Effector memory CD4-positive, alpha-beta T cell (primary cell): ENCODE measurements at places on chromosomes 1 and 21.

- DNase-seq = no peak
These were observed 58.5 kb upstream of the LRRC53 start for GRCh38 chr1:74570797-74571492.

GRCh38 chr1:213247038-213247437 is 196.0 kb downstream of the RPS6KC1 start:
- DNase-seq = no peak

DNA sequence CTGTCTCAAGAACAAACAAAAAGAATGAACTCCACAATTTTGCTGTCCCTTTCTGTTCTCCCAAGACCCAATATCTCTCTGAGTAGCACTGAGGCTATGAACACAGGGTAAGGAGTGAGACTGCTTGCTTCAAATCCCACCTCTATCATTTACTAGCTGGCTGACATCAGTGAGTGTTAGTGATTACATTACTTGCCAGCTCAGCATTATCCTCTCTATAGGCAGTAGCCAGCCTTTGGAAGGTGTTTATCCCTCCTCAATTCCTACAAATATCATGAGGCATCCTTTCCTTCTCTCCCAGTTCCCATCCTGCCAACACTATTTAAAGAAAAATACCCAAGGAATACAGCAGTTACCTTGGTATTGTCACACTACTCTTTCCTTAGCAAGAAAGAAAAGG is 3.0 kb downstream of the PIK3C2B start:
- DNase-seq = no peak

- peak; percentile 8 for DNase-seq
These were observed 3.5 kb downstream of the PIK3CD start for GRCh38 chr1:9654834-9655723.

GRCh38 chr1:211583011-211583992 is 4.3 kb upstream of the SLC30A1 start:
- DNase-seq = no peak

GRCh38 chr1:24119859-24120756 is 8.2 kb upstream of the MYOM3 start:
- DNase-seq = no peak

GRCh38 chr1:248810727-248811513 is 14.8 kb downstream of the SH3BP5L start:
- no peak for DNase-seq

GRCh38 chr1:108107658-108108057 is 92.5 kb downstream of the SLC25A24 start:
- DNase-seq = no peak

DNA sequence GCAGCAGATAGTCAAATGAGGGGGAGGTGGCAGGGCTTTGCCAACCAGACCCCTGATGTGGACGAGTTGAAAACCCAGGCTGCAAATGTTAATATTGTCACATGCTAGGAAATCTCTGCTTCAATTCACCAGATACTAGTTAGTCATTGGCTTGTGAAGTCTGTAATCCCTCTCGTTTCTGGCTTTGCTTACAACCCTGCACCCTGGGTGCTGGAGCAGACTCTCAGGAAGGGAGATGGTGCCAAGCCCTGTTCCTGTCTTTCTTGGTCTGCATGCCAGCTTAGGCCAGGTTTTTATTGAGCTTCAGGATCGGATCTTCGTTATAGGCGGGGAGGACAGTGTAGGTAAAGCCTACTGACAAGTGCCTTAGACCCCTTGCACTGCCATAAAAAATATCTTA is 53.3 kb downstream of the MDM4 start:
- no peak for DNase-seq

GRCh38 chr1:10170239-10170574 is 40.2 kb upstream of the KIF1B start:
- DNase-seq = no peak

DNA sequence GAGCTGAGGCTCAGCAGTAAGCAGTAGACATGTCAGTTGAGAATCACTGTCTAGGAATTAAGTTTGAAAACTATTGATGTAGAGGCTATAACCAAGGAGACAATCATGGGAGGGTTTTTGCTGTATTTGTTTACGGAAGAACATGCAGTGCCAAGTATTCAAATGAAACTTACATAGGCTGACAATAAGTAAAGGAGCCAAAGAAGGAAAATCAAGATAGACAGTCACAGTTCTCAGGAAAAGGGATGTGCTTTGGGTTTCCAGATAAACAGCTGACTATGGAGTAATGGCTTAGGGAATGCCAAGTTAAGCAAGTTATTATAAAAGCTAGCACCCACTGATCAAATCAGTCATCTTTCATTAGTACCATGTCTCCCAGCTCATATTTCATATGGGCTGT is 21.5 kb downstream of the GNG12 start:
- DNase-seq = no peak

- DNase-seq = no peak
These were observed 30.7 kb upstream of the SLC19A1 start for GRCh38 chr21:45572783-45573451.

DNA sequence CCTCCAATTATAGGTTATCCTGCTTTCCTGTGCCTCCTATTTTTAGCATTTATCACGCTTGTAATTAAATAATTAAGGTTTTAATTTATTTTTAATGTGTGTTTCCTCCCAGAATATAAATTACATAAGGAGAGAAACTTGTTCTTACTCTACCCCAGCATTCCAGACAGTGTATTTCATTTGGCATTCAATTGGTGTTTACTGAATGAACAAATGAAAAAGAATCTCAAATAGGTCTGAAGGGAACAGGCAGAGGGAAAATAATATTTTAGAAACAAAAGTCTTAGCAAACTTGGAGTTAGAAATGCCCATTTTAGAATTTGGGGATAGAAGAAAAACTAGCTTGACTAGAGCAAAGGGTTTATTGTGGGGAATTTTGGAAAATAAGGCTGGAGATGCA is 9.9 kb upstream of the RSRP1 start:
- DNase-seq = no peak

DNA sequence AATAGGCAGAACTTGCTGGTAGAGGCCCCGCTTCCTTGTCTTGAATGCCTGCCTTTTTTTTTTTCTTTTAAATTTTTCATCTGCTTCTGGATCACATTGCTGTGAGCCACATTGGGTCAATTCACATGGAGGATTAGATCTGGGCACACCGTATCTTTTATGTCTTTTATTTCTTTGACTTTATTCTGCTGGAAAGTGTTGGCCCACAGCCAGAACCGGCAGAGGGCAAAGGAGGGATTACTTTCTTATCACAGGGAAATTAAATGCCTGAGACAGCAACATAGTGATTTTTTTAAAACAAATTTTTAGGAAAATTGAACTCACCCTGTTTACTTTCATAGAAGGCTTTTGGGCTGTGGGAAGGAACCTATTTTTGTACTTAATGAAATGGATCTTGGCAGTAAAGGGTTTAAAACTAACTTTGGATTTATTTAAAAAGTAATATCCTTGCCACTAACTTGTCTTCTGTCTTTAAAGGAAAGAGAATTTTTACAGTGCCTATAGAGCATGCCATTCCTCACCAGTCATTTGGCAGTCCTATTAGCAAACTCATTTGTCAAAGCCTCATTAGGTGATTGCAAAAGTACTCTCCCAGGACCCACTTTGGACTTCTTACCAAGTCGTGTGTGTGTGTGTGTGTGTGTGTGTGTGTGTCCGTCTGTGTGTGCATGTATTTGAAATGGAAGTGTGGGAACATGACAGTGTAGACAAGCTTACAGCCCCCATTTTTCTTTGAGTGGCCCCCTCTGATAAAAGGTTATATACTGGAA is 68.4 kb downstream of the ST6GALNAC3 start:
- no peak for DNase-seq

GRCh38 chr21:19322360-19322759 is 918.8 kb upstream of the TMPRSS15 start:
- DNase-seq = no peak

DNA sequence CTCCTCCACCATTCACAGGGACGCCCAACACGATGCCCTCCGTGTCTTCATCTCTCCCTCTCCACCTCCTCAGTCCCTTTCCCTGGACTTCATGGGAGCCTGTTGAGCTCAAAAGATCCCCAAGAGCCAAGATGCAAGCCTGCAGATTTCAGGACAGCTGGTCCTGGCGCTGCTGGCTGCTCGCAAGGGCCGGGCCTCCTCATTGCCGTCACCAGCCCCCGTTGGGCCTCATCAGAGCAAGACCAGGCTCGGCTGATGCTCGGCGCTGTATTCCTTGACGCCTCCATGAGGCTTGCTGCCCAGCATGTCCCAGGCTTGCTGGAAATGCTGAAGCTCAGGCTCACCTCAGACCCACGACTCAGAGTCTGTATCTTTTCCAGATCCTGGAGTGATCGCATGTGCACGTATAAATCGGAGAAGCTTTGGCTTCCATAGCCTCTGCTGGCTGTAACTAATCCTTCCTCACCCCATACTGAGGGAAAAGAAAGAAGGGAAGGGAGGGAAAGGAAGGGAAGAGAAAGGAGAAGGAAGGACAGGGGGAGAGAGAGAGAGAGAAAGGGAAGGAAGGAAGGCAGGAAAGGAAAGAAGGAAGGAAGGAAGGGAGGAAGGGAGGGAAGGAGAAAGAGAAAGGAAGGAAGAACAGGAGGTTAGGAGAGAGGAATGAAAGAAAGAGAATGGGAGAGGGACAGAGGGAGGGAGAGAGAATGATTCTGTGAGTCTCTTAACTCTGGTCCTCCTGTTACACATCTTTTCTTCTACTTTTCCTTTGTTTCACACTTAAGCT is 94.6 kb downstream of the KCNJ15 start:
- DNase-seq = no peak

- no peak for DNase-seq
These were observed 97.9 kb downstream of the CSMD2 start for GRCh38 chr1:34066981-34067603.

- DNase-seq = no peak
These were observed 3.4 kb upstream of the WNT2B start for GRCh38 chr1:112505400-112505785.

- DNase-seq = no peak
These were observed 20.7 kb downstream of the ATP1A1 start for GRCh38 chr1:116393792-116394191.

GRCh38 chr1:212323066-212323465 is 37.9 kb downstream of the PPP2R5A start:
- DNase-seq = no peak

DNA sequence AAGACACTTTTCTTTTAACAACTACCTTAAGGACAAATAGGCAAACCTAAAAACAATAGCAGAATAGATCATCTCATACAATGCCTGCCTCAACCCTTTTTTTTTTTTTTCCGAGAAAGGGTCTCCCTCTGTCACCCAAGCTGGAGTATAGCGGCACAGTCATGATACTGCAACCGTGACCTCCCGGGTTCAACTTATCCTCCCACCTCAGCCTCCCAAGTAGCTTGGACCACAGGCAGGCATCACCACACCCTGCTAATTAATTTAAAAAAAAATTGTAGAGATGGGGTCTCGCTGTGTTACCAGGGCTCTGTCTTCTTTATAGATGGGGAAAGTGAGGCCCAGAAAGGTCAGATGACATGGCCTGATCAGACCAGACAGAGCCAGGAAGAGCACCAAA is 7.9 kb downstream of the SH3BGRL3 start:
- DNase-seq = no peak

DNA sequence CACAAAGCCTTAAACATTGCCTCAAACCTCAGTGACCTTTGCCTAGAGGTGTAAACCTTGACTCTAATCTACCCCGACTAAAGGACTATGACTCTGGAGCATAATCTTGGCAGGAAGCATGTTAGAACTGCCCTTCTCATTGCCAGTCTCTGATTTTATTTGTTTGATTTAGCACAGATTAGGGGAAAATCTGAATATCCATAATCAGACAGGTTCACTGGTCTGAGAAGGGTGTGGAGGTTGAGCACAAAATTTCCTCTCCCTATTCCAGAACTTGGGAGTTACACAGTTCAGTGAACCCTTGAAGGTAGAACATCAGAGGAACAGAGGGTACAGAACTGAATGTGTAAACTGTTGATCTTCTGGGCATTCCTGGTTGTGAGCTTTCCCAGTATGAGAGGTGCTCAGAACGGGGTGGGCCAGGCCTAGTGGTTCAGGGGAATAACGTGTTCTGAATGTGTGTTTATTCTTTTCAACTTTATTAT is 8.3 kb upstream of the PSMB4 start:
- DNase-seq = no peak

GRCh38 chr1:172980456-172980855 is 70.3 kb downstream of the TNFSF18 start:
- DNase-seq = no peak

DNA sequence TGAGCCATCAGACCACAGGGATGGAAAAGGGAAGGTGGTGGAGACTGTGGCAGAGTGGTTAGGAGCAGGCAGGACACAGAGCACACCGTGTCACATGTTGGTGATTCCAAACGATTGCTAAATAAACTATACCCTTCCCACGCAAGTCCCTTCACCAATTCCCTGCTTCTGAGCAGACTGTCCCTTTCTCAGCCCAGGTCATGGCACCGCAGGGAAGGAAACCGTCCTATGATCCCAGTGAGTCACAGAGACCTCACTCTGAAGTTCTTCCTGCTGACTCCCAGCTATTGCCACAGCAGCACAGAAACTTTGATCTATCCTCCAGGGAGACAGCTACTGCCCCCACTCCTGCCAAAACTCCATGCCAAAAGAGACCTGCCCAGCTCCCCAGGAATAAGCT is 19.2 kb downstream of the RIMS3 start:
- DNase-seq = no peak

- no peak for DNase-seq
These were observed 11.1 kb upstream of the CHI3L1 start for GRCh38 chr1:203197625-203198024.

DNA sequence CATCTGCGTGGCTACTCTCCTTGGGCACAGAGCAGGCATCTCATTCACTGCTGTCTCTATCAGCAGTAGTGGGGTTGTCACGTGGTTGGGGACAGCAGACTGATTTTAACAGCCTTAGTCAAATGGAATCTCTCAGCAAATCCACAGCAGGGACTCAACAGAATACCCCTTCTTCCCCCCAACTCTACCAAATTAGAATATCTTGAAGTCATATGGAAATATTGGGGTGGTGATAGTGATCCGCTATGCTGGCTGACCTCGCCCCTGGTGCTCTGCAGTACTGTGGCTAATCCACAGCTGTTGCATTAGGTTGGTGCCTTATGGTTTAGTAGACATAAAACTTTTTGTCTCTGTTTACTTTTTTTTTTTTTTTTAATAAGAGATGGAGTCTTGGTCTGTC is 23.9 kb downstream of the HHAT start:
- no peak for DNase-seq

- DNase-seq = no peak
These were observed 199.6 kb downstream of the RGS7 start for GRCh38 chr1:241157435-241157834.
